Omental fat pad (tissue), 4 donors: ENCODE measurements at places on chromosomes 7 and 10.

DNA sequence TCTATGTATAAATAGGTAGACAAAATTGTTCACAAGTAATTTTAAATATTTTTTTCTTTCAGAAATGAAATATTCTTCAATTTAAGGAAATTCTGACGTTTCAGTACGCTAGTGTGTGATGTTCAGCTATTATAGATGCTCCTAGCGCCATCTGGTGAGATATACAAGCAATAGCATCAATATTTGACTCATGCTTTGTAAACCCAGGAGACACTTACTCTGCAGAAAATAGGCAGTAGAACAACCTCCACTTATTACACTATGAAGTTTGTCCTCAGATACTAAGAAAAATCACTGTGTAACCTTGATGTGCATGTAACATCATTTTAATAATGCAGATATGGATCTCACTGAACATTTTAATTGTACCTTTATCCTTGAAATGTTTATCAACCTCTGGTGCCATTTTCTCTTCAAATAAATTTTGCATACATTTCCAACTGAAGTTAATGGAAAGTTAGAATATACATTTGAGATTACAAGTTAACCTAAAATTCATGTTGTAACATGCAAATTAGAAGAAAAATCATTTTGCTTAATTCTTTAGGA is 151.5 kb upstream of the FAM3C start:
- no peak for DNase-seq

- no peak for DNase-seq
These were observed 21.0 kb upstream of the ASB15 start for GRCh38 chr7:123580406-123581161.

DNA sequence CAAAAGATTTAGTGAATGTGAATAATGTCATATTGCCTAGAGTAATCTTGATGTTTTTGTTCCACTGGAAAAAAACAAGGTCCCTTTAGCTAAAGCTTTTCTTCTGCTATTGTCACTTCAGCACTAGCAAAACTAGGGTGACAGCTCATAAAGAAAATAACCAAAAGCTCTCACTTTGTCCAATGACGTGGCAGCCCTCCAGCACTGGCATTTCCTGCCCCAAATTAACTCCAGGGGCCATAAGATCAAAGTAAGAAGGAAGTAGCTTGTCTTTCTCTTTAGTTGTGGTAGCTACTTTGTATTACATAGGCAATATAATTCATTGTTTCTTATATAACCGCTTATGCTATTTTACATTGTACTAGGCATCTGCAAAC is 47.3 kb downstream of the LRRN3 start:
- DNase-seq: no peak

DNA sequence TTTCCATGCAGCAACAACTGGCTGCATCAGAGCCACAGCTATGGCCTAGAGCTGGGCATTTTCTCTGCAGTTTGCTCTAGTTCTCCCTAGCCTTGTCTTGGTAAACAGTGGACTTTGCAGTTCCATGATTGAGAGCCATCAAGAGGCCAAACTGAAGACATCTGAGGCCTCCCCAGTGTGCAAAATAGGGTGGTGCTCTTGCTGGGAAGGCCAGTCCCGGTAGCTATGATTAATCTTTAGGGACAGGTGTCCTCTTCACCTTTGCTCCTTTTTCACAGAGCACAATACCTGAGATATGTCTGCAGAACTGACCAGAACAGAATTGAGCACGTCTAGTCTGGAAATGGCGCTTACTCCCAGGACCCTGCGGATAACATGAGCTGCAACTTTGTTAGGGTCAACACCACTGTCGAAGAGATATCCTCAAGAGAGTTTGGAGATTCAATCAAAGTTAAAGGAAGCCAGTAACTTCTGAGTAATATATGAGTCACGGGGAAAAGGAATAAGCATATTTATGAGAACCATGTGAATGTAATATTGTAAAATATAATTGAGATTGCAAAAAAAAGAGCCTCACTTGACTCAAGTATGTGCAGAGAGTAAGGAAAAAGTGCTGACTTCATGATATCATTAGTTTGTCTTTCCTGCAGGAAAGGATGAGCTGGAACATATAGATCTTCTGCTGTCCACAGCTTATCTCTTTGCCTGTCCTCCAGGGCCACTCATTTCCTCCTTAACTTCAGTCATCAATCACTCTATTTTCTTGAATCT is 76.7 kb downstream of the ANK3 start:
- DNase-seq: no peak

GRCh38 chr10:110218632-110219031 is 11.2 kb downstream of the MXI1 start:
- no peak for DNase-seq

DNA sequence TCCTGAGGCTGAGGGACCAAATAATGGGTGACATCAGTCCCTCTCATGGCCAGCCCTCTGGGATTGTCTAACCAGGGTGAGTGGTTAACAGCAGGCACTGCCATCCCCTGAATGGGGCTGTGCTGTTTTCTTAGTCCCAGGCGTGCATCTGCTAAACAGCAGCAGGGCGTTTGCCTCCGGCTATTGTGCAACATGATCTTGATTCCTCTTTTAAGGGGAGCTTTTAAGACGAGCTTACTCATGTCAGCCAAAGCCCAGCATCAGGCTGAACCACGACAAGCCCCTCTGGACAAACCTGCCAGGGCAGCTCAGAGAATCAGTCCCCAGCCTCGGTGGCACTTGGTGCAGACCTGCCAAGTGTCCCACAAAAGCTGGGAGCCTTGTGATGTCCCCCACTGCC is 16.2 kb upstream of the IGFBP3 start:
- no peak for DNase-seq

- no peak for DNase-seq
These were observed 38.0 kb upstream of the EMX2 start for GRCh38 chr10:117504562-117504961.

DNA sequence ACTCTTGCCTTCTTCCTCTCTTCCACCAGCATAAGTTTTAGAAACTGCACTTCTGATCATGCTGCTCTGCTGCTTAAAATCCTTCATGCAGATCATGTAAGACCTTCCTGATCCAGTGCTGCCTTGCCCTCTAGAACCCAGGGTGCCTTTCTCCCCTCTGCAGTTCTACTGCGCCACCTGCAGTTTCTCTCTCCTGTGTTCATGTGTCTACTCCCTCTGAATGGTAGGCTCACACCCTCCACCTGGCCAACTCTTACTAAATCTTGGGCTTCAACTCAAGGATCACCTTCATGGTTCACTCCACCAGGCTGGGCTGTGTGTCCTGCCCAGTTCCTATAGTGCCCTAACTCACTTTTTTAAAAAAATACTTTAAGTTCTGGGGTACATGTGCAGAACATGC is 174.6 kb upstream of the ITGB1 start:
- no peak for DNase-seq

DNA sequence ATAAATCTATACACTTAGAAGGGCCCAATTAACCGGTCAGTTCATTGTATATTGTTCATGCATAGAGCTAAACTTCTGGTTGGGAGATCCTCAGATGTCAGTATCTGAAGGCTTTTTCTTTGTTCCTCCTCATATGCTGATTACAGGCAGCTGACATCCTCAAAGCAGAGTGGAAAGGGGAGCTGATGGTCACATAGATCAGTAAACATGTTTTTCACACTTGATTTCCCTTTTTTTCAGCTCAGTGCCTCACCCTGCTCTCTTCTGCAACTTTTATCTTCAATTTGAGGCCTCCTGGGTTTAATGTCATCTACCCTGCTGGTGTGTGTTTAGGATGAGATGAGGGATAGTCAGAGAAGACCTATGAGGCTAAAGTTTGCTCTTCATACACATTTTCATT is 297.9 kb upstream of the FZD1 start:
- DNase-seq: no peak

- no peak for DNase-seq
These were observed 312.0 kb downstream of the RNLS start for GRCh38 chr10:88270871-88271713.

DNA sequence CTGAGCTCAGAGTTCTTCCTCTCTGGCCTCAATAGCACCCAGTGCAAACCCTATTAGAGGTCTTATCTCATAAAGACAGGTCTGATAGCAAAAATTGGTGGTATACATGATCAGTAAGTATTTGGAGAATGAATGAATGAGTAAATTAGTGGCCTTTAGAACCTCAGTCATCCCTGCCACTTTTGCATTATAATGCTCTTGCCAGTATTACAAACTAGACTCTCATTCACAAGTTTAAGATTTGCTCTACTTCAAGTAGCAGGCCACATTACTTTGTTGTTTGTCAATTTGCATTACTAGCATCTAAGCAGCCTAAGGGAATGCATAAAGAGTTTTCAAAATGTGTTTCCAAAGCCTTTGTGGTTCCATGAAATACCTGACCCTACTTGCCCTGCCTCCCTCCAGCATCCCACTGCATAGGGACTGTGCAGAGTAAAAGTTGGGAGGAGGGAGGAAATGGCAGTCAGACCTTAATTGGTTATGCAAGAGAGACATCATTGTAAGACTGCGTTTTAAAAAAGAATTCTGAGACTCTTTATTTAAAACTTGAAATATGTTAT is 21.3 kb downstream of the TSPAN12 start:
- no peak for DNase-seq

GRCh38 chr10:70228491-70228890 is 4.7 kb downstream of the PPA1 start:
- DNase-seq: no peak

DNA sequence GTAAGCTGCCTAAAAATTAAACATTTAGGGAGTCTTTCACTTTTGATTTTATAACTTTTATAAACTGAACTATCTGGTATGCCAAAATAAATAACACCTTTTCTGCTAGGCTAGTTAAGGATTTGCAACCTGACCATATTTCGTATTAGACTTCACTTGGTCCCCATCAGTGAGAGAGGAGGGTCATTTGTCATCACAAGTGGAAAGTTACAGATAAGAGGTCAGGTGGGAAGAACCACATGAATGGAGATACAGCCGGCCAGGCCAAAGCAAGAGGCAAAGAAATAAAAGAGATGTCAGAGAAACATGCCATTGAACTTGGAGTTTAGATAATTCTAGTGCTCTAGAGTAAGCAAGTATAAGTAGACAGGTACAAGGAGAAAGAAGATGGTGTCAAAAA is 44.5 kb upstream of the STMP1 start:
- no peak for DNase-seq

- no peak for DNase-seq
These were observed 60.4 kb upstream of the ADO start for GRCh38 chr10:62744136-62744535.

GRCh38 chr7:26880852-26881251 is 16.5 kb upstream of the SKAP2 start:
- DNase-seq: no peak

- DNase-seq: peak; percentile 64
These were observed 221.6 kb upstream of the MKLN1 start for GRCh38 chr7:131105799-131106680.

GRCh38 chr7:5683280-5683670 is 98.2 kb downstream of the RNF216 start:
- DNase-seq: no peak

DNA sequence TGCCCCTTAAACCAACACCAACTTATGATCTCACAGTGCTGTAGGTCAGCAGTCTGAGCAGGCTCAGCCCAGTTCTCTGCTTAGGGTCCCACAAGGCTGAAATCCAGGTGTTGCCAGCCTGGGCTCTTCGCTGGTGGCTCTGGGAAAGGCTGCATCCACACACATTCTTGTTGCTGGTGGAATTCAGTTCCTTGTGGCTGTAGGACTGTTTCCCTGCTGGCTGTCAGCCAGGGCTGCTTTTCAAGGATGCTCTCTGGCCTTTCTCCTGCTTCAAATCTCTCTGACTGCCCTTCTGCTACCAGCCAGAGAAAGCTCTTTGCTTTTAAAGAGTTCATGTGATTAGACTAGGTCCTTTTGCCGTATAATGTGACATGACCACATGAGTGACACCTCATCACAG is 15.3 kb downstream of the POLL start:
- DNase-seq: no peak

DNA sequence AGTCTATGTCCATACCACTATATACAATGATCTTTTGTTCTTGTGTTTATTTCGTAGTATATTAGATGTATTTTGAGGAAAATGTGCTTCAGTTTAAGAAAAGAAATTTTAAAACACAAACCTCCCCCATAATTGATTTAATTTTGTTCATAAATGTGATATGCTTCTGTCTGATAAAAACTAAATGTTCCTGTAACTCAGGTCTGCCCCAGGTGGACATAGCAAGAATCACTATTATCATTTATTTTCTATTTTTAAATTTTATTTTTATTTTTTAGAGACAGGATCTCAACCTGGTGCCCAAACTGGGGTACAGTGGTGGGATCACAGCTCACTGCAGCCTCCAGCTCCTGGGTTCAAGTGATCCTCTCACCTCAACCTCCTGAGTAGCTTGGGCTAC is 43.2 kb downstream of the BEND7 start:
- no peak for DNase-seq

- no peak for DNase-seq
These were observed 80.2 kb upstream of the NEBL start for GRCh38 chr10:20977300-20977699.

- no peak for DNase-seq
These were observed 22.7 kb downstream of the INPP5A start for GRCh38 chr10:132560241-132560731.

DNA sequence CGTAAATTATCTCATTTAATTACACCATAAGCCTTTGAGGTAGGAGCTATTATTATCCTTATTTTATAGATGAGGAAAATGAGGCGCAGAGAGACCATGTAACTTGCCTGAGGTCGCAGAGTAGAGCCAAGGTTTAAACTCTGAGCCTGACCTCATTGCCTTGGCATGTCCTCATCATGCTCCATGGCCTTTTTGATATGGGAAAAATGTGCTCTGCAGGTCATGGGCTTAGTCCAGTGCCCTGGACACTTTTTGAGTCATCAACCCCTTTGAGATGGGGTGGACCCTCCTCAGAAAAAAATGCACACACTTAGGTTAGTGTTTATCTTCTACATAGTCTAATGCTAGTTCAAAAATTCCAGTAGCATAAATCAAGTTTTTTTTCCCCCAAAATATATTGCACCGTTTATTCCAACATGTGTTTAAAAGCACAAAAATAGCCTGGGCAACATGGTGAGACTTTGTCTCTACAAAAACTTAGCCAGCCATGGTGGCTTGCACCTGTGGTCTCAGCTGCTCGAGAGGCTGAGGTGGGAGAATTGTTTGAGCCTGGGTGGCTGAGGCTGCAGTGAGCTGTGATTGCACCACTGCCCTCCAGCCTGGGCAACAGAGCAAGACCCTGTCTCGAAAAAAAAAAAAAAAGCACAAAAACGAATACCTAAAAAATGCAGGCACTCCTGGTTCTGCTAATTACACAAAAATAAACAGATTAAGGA is 28.6 kb upstream of the TMEM178B start:
- no peak for DNase-seq

DNA sequence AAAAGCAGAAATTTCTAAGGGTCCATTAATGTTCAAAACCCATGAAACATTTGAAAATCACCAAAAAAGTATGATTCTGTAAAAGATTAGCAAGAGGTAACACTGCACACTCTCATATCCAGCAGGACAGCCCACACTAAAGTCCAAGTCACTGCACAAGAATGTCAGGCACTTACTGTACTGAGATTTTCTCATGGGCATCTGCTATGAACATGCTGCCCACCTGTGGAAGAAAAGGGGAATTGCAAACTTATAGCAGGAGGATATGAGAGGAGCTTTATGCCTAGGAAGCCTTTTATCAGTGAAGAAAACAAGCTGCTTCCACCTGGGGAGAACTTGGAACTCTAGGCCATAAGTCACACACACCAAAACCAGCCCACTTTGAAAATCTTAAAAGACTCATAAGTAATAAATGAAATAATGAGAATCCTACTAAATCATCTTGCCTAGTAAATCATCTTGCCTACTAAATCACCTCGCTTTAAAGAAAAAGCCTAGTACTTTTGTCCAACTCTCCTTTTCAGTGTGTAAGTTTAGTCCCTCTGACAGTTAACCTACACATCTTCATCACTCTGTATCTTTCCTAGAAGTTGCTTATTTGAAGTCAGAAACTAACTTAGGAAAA is 46.1 kb downstream of the ARMH3 start:
- DNase-seq: no peak

- no peak for DNase-seq
These were observed 18.8 kb downstream of the REEP3 start for GRCh38 chr10:63539994-63540393.
